ENCODE measurements at places on chromosomes 7 and 10.

- no peak for DNase-seq
These were observed 133.1 kb downstream of the SVIL start for GRCh38 chr10:29501692-29502091.

DNA sequence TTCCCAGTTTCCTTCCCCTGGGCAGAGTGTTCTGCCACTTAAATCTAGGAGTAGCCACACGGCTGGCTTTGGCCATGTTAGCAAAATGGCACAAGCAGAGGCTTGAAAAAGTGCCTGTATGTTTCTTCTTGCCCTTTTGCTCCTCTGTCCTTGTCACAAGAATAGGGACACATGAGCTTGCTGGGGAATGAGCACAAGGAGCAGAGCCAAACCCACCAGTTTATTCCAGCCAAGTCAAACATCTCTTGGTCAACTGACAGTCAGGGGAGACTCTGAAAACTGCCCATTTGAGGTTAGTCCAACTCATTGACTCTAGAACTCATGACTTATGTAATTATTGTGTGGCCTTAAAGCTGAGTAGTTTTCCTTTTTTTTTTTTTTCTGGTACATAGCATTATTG, 739.7 kb upstream of the FZD8 start:
- no peak for DNase-seq

DNA sequence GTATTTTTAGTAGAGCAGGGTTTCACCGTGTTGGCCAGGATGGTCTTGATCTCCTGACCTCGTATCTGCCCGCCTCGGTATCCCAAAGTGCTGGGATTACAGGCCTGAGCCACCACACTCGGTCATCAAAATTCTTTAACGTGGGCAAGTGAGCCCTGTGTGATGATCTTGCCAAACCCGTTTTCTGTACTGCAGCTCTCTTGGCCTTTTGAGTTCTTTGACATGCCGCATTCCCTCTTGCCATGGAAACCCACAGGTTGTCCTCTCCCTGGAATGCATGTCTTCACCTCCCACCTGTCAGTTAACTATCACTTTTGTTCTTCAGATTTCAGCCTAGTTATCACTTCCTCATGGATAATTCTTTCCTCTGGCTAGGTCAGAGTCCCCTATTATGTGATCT, 5.0 kb downstream of the NUP205 start:
- no peak for DNase-seq

- no peak for DNase-seq
These were observed 175.9 kb downstream of the BAMBI start for GRCh38 chr10:28853195-28853594.

GRCh38 chr10:90930971-90931871, 10.3 kb upstream of the ANKRD1 start:
- no peak for DNase-seq

GRCh38 chr10:103933557-103934121, 15.7 kb upstream of the STN1 start:
- no peak for DNase-seq

- no peak for DNase-seq
These were observed 161.8 kb upstream of the LAMB4 start for GRCh38 chr7:108291791-108292440.

GRCh38 chr10:22552888-22553378, 161.4 kb downstream of the PIP4K2A start:
- no peak for DNase-seq

DNA sequence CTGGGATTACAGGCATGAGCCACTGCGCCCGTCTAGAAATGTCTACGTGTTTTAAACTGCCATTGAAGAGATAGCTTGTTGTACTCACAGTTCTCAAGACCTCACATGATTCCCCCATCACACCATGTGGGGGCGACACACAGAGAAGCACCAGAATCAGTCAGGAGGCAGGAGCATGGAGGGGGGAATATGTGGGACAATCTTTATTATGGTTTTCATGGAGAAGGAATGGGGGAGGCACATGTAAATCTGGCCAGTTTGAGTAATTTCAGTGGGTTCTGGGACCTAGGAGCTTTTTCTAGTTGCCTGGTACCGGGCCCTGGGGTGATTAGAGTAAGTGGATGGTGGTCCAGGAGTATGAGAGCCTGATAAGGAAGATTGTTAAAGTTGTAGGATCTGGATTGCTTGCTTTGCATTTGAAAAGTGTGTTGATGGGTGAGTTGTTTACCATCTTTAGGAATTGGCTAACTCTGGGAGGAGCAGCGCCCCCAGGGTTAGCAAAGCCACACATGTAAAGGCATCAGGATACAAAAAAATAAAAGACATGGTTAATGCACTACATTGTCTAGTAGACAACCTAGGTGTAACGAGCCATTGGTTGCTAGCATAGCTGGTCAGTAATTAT, 85.4 kb upstream of the SLC13A1 start:
- no peak for DNase-seq

DNA sequence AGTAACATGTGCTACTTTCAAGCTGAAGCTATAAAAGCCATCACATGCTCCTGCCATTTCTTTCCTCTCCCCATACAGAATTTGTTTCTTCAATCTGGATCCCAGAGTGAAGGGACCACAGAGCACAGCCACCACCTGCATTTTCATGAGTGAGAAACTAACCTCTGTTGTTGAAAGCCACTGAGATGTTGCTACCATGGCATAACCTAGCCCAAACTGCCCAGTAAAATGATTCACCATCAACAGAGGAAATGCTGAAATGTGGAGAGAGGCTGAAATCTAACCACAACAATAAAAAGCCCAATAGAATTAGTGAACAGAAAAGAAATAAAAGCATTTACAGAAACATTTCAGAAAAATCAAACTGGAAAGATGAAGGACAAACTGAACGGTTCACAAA, 125.2 kb downstream of the AMPH start:
- no peak for DNase-seq

GRCh38 chr7:91940572-91941341, at the start of gene AKAP9:
Gene AKAP9 (plus strand): TSS chr7:91940862. CDS start chr7:91941100, 238 bp downstream.
- peak; percentile 89 for DNase-seq

GRCh38 chr10:132247943-132248342, 59.8 kb downstream of the STK32C start:
- DNase-seq = no peak

- DNase-seq = no peak
These were observed 2.6 kb upstream of the GPR26 start for GRCh38 chr10:123663522-123663921.

- no peak for DNase-seq
These were observed 3.5 kb upstream of the EN2 start for GRCh38 chr7:155454183-155455112.

- DNase-seq = no peak
These were observed 383.2 kb downstream of the MALRD1 start for GRCh38 chr10:19431622-19432351.

GRCh38 chr7:23276947-23277346, 22.2 kb upstream of the MALSU1 start:
- DNase-seq = no peak

GRCh38 chr7:65980478-65981250, 1.3 kb downstream of the GUSB start:
- peak; percentile 63 for DNase-seq

DNA sequence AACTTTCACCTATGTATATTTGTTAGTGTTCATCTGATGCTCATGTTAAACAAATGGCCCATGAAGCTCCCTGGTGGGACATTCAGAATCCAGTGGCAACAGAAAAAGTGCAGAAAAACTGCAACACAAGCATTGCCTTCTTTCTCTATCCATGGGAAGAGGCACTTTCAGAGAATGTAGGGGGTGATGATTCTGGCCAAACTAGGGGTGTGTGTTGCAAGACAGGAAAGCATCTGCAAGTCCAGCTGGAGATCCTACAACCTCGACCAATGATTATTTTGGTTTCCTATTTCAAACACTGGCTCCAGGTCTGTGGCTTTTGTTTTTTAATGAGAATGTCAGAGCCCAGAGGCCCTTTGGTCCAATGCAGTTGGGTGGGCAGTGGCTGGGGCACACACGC, 198.7 kb downstream of the CXCL12 start:
- no peak for DNase-seq

GRCh38 chr7:130488392-130489139, 3.3 kb upstream of the MEST start:
- no peak for DNase-seq

DNA sequence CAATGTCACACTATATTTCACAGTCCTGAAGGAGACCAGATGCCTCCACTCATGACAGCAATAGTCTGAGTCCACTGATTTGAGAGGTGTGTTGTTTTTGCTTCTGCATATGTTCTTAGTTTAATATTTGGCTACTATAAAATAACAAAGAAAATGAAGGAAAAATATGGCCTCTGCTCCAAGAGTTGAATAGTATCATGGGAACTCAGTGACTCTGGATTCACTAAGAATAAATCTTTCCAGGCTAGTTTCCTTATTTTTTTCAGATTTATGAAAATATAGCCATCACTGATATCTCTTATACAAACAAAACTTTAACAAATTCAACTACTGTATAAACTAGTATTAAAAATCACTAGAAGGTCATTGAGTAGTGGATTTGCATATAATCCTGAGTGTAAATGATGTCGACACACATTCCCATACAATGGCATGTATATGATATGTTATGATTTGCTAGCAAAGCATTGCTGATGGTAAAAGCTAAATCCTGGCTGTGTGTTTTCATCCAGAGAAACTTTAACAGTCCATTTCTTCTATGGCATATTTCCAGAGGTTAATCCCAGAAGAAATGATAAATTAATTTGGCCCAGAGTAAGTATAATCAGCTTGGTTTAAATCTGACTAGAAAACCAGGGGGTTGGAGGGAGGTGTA, 66.0 kb upstream of the VIPR2 start:
- no peak for DNase-seq

DNA sequence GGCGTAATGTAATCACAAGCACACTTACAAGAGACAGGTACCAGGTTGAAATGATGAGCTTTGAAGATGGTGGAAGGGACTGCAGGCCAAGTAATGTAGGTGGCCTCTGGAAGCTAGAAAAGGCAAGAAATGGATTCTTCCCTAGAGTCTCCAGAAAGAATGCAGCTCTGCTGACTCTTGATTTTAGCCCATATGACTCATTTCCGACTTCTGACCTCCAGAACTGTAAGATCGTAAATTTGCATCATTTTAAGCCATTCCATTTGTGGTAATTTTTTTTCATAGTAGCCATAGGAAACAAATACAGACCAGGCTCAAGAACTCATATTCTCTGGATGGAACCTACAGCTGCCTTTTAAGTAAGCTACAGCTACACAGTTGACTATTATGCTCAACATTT, 315.5 kb downstream of the MAGI2 start:
- DNase-seq = no peak

DNA sequence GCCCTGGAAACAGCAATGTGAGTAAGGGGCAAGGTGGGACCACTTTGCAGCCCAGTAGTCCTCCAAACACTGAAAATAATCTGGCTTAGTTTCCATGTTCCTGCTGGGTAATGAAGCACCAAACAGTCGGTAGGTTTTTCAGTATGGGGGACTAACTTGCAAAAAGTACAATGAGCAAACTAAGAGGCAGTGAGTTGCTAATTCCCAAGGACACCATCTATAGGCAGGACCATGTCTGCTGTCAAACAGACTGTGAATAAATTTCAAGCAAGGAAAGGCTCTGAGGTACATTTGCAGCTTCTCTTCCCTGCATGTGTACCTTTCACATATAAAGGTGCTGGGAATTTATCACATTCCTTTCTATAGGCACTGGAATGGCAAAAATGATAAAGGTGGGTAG, 327.7 kb downstream of the GPR158 start:
- no peak for DNase-seq

DNA sequence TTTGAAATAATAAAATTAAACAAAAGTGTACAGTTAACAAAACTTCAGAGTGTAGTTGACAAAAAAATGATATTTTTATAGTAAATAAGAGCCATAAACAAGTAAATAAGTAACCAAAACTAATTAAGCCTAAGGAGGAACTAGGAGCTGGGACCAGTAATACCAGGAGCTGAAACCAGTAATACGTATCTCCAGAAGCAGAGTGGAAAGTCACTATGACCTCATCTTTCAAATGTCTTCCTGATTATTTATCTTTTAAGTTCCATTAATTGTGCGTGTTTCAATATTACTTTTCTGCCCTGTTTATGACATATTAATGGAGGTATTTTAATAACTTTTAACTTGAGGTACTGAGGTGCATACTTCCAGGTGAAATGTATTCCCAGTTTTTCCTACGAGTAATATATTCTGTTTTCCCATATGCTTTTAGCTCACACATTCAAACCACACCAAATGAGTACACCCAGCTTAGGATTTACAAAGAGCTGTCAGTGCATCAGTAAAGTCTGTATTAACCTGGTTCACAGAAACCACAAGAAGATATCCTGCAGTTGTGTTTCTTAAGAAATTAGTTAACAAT, 283.7 kb upstream of the HGF start:
- no peak for DNase-seq

DNA sequence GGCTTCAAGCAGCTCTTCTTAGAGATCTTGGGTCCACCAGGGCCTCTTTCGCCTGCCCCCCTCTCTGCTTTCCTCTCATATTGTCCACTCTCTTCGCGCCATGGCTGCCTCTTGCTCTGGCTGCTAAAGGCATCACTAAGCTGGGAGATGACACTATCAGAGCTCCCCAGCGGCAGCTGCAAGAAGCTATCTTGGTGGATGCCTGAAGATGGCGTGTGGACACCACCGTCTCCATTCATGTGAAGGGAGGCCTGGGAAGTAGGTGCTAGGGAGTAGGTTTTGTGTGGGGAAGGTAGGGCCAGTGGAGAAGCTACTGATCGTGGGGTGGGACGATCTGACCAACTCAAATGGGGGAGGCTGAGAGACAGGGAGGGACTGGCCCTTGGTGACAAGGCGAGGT, 45.9 kb upstream of the PDLIM1 start:
- no peak for DNase-seq

- DNase-seq = no peak
These were observed 39.0 kb downstream of the CDH23 start for GRCh38 chr10:71435571-71436267.

DNA sequence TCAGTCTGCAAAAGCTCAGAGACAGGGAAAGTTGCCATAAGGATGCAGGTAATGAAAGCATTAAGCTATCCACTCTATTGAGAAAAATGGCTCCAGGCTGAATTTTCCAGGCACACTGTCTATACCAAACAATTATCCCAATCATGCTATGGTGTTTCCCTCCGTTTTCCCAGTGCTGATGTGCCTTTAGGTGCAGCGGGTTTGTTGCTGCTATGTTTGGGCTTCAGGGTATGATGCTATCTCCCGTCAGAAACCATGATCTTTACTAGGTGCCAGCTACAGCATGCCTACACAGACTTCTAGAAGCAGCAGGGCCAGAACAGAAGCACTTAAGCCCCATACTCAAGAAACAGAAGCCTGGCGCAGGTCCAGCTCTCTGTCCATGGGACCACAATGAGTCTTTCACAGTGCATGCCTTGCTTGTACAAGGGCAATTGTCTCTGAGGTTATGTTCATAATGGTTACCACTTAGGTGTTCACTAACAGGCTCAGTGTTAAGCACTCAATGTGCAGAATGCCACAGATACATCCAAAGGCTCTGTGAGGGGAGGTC, 19.4 kb downstream of the STEAP1B start:
- no peak for DNase-seq

GRCh38 chr10:97224483-97225435, 39.0 kb upstream of the SLIT1 start:
- DNase-seq = no peak

GRCh38 chr7:115600207-115600606, 430.4 kb downstream of the TFEC start:
- DNase-seq = no peak

GRCh38 chr7:68892236-68892635, 706.0 kb upstream of the AUTS2 start:
- no peak for DNase-seq

GRCh38 chr10:132637477-132638129, 100.0 kb downstream of the INPP5A start:
- no peak for DNase-seq

Data from activated naive CD8-positive, alpha-beta T cell treated with anti-CD3 and anti-CD28 coated beads, Interleukin-2, amount 50 U/mL, for 24 hours (primary cell).